ENCODE measurements at places on chromosomes 5 and 9.

GRCh38 chr9:99265691-99266090 is 43.6 kb downstream of the SEC61B start:
- DNase-seq, result no peak

GRCh38 chr9:120486835-120487234 is 93.1 kb downstream of the CDK5RAP2 start:
- no peak for DNase-seq

- DNase-seq, result no peak
Observed at GRCh38 chr5:9381464-9381863, 164.4 kb downstream of the SEMA5A start.

- no peak for DNase-seq
Observed at GRCh38 chr5:140366589-140367255, 6.7 kb downstream of the SLC4A9 start.

Measured in Kasumi-1 (cell line).